ENCODE measurements at places on chromosomes 2 and 18.

- no peak for DNase-seq
Measured at GRCh38 chr2:10126632-10127026, 4.1 kb downstream of the RRM2 start.

DNA sequence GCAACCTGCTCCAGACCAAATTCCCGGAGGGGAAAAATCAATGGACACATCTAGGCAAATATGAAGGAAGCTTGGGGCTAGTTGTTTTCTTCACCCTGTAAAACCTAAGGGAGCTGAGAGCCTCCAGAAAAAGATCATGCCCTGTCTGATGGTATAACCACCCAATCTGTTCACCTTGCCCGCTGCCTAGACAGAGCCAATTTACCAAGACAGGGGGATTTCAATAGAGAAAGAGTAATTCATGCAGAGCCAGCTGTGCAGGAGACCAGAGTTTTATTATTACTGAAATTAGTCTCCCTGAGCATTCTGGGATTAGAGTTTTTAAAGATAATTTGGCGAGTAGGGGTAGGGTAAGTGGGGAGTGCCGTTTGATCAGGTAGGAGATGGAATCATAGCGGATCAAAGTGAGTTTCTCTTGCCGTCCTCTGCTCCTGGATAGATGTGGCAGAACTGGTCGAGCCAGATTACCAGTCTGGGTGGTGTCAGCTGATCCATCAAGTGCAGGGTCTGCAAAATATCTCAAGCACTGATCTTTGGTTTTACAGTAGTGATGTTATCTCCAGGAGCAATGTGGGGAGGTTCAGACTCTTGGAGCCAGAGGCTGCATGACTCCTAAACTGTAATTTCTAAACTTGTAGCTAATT is 35.1 kb upstream of the B4GALT6 start:
- no peak for DNase-seq

GRCh38 chr2:170965446-170966225 is 36.6 kb downstream of the GORASP2 start:
- DNase-seq: no peak

DNA sequence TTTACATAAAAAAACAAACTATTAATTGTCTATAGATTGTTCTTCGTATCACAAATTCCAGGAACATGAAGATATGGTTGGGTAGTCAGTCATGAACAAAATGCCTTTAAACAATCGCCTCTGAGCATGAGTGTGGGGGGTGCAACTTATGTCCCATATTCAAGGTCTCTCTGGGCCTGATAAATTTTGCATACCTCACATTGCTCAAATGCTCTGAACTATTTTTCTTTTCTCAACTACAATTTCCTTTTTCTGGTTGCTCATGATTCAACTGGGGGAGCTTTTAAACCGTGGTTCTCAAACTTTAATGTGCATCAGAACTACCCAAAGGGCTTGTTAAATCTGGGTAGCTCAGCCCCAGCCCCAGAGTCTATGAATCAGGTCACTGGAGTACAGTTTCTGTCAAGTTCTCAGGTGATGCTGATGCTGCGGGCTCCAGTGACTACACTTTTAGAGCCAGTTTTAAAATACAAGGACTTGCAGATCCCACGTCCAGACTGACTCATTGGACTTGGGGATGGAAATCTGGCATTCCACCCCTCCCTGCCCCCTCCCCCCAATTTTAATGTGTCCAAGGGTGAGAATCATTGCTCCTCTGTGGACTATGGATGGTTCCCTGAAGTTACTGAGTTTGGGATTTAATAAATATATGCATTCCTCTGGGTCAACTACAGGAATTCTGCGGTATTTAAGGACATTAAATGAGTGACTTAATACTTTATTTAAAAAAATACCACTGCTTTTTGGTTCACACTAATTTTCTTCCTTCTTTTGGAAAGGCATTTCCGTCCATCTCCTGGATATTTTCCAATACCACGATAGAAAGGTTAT is 1.5 kb upstream of the GPD2 start:
- DNase-seq: no peak

DNA sequence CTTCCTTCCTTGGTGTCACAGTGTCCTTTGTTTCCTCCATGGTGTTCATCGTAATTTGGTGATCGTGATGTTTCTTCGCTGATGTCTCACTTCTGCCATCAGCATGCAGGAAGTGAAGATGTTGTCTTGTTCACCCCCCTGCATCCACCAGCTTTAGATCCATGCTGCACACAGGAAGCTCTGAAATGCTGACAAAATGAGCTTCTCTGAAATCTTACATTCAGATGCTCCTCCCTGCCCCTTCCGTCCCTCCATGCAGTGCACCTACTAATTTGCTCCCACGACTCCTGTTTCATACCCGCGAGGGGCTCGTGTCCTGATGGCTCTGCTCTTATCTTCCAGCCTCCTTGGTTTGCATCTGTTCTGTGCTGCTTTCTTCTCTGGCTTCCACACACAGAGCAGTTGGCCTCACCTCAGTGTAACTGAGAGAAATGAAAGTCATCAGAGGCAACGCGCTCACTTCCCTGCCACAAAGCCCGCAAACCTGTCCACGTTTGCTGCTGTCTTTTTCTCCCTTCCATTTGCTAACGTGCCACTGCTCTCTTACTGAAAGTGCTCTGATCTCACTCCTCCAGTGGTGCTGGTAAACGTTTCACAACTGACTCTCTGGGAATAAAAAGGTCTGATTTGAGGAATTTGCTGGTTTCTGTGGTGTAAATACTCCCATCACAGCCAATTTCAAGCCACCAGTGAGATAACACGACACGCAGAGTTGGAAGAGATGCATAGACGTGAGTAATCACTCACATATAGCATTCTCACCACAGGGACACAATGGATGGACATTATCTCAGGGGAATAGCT is 41.0 kb upstream of the MGAT4A start:
- no peak for DNase-seq

DNA sequence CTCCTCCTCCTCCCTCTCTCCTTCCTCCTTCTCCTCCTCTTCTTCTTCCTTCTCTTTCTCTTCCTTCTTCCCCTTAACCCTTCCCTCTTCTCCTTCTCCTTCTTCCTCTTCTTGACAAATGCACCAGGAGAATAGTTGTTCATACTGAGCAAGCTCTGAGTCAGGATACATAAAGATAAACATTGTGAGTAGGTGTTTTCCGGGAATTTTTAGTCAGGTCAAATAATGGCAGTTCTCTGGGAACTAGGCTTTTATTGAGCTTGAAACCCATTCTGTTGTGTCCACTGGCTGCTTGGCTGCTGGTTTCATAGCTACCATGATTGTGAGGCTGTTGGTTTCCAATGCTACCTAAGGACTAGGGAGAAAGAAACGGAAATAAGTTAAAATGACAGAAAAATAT is 1144.7 kb upstream of the DDX18 start:
- no peak for DNase-seq

- DNase-seq: no peak
Measured at GRCh38 chr2:200786826-200787225, 24.9 kb upstream of the BZW1 start.

GRCh38 chr18:58168221-58168620 is 124.2 kb downstream of the NEDD4L start:
- DNase-seq: no peak
